ENCODE measurements at places on chromosomes 4 and X. TPM values are rescaled to one million over a fixed set of nuclear protein-coding genes. Genes with fewer than 3 reads are reported as not detected.

DNA sequence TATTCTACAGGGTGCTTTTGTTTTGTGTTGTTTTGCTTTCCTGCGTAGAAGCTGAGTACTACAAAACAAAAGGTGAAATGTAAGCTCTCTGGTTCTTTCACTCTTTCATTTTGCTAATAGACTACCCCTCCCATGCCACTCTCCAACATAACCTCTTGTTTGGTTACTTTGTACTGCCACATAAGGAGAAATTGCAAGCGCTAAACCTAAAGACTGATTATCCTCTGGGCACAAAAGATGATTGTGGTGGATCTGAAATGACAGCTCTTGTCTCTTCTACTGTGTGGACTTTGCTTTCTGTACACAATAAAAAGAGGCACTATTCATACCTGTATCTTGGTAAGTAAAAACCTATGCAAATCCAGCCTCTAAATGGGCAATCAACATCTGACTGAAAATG lies 5.3 kb downstream of the MBNL3 start:
- no peak for DNase-seq

SMS gene
- 61.6 TPM for total RNA-seq

DNA sequence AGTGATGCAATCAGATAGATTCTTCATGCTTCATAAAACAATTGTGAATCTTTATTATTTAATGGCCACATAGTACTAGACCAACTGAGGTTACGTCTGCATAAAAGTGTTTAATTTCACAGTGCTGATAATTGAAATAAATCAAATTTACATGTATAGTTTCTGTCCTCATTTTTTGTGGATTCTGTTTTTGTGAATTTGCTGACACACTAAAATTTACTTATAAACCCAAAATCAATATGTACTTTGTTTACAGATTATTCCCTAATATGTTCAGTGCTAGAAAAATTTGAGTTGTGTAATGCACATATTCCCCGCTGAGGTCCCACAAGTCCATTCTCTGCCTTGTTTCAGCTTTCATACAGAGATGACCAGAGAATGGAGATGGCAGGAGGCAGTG lies 759.8 kb downstream of the CENPC start:
- DNase-seq, result no peak

TLR2 gene
- 77.7 TPM for total RNA-seq

DNA sequence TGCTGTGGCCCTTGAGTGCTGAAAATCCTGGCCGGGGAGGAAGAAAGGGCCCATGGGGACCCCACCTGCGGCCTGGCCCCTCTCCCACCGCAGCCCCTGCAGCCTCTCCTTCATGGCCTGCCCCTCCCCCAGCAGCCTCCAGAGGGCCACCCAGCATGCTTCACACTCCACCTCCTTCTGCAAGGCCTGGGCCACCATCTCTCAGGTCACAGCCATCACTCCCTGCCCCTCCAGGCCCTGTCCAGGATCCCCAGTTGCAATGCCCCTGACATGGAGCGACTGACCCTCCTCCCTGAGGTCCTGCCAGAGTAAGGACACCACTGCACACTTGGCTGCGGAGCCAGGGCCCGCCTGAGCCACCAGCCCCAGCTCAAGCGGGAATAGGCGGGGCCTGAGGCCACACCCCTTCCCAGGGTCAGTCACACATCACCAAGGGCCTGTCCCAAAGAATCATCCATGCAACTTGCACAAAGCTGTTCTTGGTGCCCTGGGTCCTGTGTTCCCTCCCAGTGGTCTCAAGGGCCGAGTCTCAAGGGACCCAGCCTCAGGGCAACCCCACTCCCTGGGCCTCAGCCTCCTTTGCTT lies 32.9 kb downstream of the CCNQ start:
- DNase-seq, result no peak

MAGED4 gene
- 0.63 TPM for total RNA-seq

GRCh38 chrX:55006827-55007621 lies 6.9 kb downstream of the APEX2 start:
- no peak for DNase-seq

GRCh38 chrX:124555036-124555595 lies 208.8 kb downstream of the SH2D1A start:
- DNase-seq, result no peak

DNA sequence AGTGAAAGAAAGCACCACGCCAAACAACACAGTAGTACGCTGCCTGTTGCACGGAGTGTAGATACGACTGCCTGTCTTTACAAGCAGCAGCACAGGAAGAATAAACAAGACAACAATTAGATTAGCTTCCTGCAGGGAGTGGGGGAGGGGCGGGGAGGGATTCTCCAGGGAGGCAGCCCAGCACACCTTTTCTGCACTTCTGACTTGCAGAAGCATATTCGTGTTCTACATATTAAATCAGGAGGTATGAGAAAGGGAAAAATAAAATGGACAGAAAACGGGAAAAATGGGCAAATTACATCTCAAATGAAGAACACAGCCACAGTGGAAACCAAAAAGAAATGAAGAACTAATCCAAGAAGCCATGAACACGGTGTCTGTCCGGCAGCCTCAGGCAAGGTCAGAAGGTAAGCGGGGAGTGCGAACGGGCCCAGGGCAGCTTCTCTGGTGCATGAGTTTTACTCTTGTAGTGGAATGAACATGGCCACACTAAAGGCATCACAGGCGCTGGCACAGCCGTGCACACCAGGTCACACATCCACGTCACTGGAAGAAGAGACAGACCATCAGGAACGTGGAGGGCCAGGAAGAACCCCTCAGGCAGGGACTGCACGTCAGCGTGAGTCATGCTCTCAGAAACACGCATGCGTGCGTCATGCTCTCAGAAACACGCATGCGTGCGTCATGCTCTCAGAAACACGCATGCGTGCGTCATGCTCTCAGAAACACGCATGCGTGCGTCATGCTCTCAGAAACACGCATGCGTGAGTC lies 20.1 kb upstream of the ADRA2C start:
- no peak for DNase-seq

MAGEC1 gene
- not detected for total RNA-seq

- no peak for DNase-seq
These were observed 191.5 kb downstream of the SLC7A11 start for GRCh38 chr4:138050601-138051000.

DCLK2 gene
- total RNA-seq, result 32.2 TPM

GRCh38 chrX:12965131-12965940 lies 9.6 kb upstream of the TMSB4X start:
- no peak for DNase-seq

IBSP gene
- not detected for total RNA-seq

DNA sequence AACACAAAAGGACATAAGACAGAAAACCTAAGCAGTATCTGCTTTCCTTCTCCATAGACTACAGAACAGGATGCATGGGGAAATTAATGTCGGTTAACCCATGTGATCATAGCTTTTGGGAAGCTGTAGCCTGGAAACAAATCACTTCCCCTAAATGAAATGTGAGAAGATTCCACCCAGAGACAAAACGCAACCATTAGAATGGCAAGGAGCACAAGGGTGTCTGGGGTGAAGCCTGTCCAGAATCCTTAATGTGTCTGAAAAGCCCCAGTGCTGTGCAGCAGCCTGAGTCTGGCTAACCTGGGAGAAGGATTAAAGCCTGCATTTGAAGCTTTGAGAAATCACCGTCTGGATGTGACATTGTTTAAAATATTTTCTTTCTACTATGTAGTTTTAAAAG lies 213.3 kb downstream of the ANKRD50 start:
- DNase-seq, result no peak

DNA sequence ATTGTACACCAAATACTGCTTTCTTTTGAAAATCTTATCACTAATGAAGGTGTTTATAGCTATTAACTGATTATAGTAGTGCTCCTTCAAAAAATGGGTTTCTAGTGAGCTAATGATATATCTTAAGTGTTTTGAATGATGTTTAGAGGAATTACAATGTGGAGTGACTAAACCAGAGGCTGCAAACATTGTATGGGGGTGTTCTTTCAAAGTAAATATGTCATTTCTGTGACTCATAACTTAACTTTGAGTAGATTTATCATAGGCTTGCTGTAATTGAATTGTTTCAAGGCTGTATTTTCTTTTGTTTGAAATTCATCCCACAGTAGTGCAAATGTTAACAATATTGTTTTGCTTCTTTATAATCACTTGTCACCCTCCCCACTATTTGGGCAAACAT lies 141.6 kb downstream of the IL1RAPL2 start:
- DNase-seq, result no peak

C4orf36 gene
- not detected for total RNA-seq

TRPC5OS gene
- not detected for total RNA-seq

DNA sequence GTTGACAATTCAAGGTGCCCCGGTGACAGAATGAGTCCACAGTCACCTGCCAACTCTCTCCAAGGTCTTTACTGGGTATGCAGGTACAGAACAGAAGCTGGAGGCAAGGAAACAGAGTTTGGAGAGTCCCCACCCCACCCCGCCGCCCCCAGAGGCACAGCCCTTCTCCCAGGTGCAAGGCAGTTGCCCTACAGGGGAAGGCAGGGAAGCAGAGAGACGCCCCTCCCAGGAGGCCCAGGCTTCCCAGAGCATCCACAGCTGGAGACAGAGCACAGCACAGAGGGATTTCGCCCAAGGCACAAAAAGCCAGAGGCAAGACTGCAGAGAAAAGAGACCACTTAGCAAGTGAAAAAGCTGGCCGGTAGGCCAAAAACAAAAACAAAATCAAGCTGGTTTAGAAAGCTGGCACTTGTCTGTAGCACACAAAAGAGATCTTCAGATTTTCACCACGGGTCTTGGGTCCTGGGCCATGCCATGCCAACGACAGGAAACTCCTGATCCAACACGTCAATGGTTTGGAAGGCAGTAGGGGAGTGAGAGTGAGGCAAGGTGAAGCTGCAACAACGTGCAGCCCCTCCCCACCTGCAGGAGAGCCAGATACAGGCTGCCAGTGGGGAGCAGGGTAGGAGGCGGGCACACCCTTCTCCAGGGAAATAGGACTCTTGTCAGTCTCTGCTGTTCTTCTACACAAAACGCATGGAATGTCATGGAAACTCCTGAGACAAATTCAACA lies 113.3 kb downstream of the AFAP1 start:
- DNase-seq, result no peak

DNA sequence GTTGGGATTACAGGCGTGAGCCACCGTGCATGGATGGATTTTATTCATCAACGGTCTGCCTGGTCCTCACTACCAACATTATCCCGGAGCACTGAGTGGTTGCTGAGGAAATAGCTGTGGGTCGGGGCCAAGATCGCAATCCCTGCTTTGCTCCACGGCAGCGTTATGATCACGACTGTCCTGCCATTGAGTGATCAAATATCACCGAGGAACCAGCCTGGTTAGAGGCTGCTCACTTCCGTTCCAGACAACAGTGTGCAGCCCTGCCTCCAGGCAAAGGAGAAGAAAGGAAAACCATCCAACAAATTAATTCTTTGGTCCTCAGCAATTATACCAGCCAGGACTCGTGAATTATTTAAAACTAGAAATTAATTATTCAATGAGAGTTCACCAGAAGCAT lies 70.6 kb upstream of the TBL1X start:
- DNase-seq, result no peak

FRAS1 gene
- 2.0 TPM for total RNA-seq
